ENCODE measurements at places on chromosomes 1 and 21.
A peak's percentile ranks its signal among the peaks of the same experiment; 100 is the strongest.

- no peak for DNase-seq
Observed at GRCh38 chr1:172895761-172896160, 155.0 kb downstream of the TNFSF18 start.

DNA sequence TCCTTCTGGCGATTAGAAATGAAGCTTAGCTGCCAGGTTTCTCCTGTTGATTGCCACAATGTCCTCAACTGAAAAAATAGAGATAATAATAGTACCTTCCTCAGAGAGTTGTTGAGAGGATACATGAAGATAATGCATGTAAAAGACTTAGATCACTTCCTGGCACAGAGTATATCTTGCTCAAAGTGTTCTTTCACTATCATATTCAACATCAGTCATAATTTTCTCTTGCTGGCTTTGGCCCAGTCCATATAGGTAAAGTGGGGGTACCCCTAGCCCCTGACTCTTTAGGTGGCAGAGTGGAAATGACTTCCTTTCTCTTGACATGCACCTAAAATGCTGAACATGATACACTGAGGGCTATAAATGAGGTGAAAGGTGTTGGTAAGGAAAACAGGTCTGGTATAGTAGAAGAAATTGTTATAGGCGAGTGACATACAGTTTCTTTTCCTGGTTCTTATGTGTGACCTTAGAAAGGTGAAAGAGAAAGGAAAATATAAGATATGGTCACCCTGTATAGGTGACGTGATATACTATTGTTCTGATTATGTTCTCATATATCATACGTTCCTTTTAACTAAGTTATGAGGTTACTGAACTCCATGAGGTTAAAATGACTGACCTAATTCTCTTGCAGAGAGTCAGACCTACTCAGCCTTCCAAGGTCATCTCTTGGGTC is 209.9 kb upstream of the DEPDC1 start:
- no peak for DNase-seq

DNA sequence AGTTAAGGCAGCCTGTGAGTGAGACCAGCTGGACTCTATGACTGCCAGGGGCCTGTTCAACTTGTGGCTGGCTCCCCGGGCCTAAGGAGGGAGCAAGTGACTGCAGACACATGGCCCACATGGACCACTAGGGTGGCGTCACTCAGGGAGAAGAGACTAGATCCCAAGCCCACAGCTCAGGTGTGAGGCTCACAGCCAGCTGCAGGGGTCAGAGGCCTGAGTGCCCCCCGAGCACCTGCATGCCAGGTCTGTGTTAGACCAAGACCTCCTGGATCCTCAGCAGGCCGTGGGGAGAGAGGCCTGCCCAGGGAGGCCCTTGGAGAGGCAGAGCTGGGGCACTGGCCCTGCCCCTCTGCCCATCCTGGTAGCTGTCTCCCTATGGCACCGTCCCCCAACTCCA is 142.4 kb upstream of the RUNX3 start:
- DNase-seq: no peak

GRCh38 chr1:89724369-89725010 is 91.6 kb downstream of the LRRC8C start:
- peak; percentile 35 for DNase-seq

DNA sequence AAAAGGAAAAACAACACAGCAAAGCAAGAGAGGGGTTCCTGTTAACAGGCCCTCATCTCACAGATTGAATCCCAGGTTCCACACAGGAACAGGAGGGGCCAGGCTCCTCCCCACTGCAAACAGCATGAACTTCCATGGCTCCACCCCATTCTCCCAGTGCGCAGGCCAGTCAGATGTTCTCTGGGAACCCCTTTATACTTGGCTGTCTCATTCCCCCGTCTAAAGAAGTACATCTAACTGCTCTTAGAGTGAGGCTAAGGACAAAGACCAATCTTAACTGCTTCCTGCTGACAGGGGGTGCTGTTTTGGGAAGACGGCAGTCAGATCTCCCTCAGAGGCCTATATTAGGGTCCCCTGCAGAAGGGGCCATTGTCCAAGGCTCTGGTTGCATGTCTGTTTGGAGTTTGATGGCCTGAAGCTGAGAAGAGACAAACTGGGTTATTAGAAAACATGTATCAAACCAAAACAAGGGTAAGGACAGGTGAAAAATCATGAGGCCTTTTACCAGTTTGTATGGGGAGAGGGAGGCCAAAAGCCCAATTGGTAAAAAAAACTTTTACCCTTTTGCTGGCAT is 10.5 kb upstream of the NASP start:
- no peak for DNase-seq

DNA sequence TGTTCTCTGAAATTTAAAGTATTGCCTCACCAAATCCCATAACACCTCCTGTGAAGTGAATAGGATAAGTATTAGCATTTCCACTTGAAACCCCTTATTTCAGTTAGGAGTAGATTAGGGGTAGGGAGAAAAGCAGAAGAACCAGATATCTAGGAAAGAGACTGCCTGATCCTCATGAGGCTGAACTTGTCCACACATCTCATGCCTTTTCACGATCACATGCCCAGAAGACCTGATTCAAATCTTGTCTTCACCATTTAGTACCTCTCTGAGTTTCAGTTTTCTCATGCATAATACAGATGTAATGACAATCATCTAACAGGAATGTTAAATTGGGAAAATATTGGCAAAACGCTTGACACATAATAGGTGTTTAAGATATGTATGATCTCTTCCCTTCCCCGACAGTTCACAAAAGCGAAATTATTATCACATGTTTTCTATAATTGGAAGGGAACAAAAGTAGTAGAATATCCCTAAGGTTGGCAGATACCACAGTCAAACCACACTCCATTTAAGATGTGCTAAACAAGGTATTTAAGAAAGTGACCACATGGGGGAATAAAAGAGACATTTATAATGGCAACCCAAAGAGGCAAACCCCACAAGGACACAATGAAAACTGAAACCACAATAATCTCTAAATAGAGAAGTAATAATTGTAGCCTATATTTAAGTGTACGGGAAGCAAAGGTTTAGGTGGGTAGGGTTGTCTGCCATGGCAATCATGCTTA is 25.2 kb downstream of the GFI1 start:
- no peak for DNase-seq

- DNase-seq: peak; percentile 41
Observed at GRCh38 chr1:9753121-9753531, 70.6 kb downstream of the CLSTN1 start.

GRCh38 chr1:80675454-80675853 is 1125.3 kb upstream of the ADGRL2 start:
- DNase-seq: no peak

- DNase-seq: peak; percentile 65
Observed at GRCh38 chr1:1360506-1361169, 2.3 kb upstream of the MXRA8 start.

DNA sequence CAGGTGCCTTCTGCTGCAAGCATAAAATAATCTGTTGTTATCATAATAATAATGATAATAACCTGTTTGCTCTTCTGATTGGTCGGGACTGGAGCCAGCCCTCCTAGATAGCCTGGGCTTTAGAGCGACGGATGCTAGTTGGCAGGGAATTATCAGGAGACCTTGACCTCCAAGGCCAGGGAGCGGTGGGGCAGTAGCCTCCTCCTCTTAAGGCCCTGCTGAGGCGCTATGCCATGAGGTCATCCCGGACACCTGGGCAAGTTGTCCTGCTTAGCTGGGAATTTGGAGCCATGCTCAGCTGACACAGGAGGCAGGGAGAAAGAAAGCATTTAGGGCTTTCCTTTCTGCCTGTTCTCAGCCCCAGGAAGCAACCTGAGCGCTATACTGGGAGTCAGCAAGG is 15.6 kb downstream of the C1orf115 start:
- no peak for DNase-seq

DNA sequence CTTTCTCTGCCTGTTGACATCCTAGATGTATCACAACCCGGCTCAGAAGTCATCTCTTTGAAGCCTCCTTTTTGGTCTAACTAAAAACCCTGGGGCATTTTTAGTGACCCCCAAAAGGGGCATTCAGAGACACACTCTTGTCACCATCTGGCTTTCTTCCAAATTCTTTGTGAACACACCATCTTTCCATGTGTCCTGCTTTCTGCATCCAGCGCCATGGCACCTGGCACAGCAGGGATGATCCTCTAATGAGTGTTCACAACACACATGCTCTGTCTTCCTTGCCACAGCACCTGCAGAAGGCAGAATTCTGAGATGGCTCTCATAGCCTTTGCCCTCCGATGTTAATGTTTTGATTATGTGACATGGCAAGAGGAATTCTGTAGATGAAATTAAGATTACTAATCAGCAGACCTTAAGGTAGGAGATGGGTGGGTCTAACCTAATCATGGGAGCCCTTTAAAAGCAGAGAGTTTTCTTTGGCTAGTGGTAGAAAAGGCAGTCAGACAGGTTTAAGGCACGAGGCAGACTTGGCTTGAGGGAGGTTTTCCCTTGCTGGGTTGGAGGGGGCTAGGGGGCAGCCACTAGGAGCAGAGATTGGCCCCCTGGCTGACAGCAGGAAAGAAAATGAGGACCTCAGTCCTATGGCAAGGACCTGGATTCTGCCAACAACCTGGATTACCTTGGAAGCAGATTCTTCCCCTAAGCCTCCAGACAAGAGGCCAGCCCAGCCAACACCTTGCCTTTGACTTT is 4.9 kb upstream of the TMEM61 start:
- no peak for DNase-seq

- no peak for DNase-seq
Observed at GRCh38 chr1:245987219-245987545, 519.9 kb downstream of the SMYD3 start.

- DNase-seq: no peak
Observed at GRCh38 chr1:228849011-228849541, 113.8 kb downstream of the RHOU start.

DNA sequence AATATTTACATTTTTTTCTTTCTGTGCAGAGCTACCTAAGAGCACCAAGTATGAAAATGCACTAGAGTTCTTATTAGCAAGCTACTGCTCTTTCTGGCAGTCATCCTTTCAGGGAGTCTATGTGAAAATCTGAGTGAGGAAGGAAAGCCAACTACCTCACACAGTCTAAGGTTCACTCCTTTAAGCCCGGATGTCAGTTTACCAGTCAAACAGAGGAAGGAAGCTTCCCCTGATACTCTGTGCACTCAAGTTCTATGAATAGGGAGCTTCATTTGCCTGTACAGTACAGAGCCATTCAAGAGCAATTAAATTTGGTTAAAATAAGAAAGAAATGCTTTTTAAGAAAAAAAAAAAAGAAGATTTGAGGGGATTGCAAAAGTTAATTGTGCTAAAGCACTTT is 6.9 kb downstream of the COL11A1 start:
- no peak for DNase-seq

- no peak for DNase-seq
Observed at GRCh38 chr1:240304466-240304865, 212.8 kb downstream of the FMN2 start.

- peak; percentile 39 for DNase-seq
Observed at GRCh38 chr1:61051719-61052394, 30.5 kb upstream of the NFIA start.

DNA sequence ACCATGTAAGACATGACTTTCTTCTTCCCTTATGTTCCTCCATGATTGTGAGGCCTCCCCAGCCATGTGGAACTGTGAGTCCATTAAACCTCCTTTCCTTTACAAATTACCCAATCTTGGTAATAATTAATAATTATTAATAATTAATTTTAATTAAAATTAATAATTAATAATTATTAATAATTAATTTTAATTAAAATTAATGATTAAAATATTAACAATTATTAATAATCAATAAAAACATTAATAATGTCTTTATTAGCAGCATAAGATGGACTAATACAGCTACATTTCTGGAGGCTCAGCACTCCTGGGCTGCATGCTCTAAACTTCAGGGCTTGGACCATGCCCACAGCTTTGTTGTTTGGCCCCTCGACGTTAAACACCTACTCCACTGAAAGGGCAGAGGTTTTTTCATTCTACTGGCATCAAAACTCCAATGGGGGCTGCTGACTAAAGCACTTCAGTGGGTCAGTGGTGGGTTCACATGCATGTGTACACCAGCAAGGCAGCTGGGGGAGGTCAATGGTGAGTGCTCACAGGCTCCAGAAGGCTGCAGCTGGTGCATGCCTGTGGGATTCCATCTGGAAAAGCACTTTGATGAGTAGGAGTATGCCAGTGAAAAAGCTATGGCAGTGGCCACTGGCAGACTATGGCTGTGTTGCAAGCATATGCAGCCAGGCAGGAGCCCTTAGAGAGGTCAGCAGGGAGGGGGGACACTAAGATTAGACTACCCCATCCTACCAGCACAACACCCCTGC is 561.3 kb downstream of the NCAM2 start:
- no peak for DNase-seq

DNA sequence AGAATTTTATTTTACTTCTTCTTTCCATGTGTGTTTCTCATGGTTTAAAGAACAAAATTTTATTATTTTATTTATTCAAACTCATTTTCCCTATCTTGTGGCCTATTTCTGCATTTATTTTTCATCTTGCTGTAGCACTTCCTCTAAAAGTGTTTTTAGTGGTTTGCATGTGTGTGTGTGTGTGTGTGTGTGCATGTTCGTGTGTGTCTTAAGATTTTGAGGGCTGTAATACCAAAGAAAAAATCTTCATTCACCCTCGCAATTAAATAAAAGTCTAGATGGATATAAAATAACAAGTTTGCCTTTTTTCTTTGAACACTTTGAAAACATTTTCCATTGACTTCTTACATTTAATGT is 24.6 kb upstream of the FCRL3 start:
- no peak for DNase-seq

DNA sequence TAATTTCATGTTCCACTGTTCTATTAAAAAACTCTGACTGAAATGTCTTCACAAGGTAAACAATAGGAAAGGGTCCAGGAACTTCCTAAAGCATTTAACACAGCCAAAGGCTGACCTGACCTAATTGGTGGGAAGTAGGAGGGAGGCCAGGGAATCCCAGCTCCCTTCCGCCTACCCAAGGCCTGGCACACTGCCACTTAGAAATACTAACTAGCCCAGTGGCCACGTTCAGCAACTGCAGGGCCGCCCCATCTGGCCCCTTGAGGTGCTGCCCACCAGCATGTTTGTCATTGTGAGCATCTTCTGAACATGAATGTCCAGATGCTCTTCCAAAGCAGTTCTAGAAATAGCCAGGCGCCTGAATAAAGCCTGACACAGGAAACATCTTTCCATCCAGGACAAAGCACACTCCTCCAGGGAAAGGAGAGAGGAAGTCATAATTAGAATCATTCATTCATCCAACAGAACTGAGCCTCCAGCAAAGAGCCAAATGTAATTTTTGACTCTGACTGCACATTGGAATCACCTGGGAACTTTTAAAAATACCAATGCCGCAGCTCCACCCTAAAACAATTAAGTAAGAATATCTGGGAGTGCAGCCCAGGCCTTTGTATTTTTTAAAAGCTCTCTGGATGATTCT is 44.6 kb upstream of the BCL9 start:
- DNase-seq: peak; percentile 33

DNA sequence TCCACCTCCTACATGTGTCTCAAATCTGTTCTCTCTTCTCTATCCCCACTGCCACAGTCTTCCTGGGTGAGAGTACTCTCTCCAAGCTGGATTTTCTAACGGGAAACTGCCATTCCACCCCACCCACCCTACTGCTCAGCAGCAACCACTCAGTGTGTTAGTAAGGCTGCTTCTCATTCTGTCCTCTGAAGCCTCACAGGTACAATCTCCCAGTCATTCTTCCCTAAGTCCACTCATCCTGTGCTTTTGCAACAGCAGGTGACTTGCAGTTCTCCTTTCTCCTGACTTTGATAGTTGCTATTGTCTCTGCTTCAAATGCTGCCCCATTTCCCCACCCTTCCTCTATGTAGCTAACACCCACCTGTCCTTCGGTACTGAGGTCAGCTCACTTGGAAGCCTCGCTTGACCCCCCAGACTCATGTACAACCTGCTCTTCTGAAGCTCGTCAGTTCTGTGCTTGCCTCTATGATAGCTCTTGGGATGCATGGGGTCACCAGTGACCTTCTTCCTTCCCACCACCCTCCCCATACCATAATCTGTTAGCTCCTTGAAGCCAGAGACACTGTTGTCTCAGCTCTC is 188.9 kb downstream of the RRAGC start:
- DNase-seq: no peak

- no peak for DNase-seq
Observed at GRCh38 chr1:214216779-214217178, 64.2 kb upstream of the SMYD2 start.

Data from left ventricle myocardium inferior (tissue), 1 donor.